Suppressor macrophage treated with lipopolysaccharide for 4 hours (primary cell): ENCODE measurements at places on chromosomes 5 and 9.

DNA sequence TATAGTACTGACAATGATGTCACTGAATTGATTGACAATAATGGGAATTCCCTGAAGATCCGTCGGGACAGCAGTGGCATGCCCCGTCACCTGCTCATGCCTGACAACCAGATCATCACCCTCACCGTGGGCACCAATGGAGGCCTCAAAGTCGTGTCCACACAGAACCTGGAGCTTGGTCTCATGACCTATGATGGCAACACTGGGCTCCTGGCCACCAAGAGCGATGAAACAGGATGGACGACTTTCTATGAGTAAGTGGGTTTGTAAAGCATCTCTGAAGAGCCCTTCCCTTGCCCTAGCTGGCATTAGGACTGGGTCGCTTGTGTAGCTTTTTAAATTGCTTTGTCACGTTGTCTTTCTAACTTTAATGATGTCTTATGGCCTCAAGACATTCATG is 72.7 kb upstream of the WWC1 start:
- DNase-seq = no peak

DNA sequence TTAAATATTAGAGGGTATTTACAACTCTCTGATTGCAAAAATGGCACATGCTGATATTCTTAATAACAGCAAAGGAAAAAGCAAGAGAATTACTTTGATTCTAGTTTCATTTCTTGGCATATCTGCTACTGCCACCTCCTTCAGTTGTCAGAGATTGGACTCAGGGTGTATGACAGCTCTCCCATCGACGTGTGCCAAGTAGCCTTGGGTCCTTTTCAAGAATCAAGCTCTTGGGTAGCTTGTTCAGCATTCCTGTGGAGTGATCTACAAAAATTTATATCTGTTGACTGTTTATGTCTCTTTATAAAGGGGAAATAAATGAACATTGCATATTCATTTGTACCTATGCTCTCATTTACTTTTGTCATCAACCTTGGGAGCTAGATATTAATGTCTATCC is 315.6 kb downstream of the PRR16 start:
- DNase-seq = no peak

- DNase-seq = no peak
These were observed 190.1 kb upstream of the ZNF608 start for GRCh38 chr5:124936626-124936933.

DNA sequence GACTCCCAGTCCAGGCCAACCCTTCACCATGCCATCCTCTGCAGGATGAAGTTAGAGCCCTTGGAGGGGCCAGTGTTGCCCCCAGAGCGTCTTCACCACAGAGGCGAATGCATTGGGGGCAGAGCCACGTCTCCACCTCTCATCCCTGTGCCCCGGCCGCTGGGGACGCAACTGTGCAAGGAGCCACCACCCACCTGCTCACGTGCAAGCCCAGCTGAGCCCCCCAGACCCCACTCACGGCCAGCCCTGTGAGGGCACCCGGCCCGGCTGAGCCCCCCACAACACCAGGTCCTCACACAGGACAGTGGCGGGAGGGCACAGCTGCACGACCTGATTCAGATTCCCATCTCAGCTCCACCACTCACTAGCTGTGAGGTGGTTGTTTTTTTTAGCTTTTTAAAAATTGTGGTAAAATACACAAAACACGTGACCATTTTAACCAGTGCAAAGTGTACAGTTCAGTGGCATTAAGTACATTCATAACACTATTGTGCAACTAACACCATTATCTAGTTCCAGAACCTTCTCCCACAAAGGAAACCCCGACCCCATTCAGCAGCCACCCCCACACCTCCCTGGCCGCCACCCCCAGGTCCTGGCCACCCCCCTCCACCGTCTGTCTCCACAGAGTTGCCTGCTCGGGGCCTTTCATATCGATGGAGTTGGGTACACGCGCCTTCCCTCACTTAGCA is 33.5 kb upstream of the UBAC1 start:
- peak; percentile 12 for DNase-seq

DNA sequence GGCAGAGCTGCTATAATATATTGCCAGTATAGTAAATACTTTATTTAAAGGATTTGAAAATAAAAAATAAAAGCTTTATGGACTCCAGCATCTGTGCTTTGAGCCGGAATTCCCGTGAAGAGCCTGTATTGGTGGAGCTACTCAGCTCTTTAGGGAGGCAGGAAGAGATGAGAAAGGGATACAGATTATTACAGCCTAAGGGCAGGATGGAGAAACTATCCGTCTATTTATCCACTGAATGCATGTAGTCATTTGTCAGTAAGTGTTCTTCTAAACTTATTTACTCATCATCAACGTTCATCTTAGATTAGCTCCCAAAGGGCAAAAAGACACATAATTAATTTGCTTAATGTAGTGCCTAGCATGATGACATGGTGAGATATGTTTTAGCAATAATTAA is 48.4 kb downstream of the SLC1A1 start:
- no peak for DNase-seq

DNA sequence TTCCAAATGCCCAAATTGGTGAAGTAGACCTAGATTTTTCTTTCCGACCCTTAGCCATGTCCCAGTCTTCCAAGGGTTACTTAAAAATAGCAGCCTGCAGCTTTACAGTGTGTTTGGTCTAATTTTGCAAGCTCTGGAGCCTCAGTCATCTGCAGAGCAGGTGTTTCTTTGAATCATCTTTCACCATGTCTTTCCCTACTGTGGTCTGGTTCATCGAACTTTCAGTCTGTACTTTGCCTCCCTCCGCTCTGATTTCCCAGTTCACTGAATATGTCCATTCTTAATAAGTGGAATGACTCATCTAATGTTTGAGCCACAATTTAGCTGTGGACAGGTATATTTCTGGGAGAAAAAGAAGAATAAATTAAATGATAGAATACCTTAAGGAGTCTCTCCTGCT is 1060.7 kb downstream of the EFNA5 start:
- no peak for DNase-seq

DNA sequence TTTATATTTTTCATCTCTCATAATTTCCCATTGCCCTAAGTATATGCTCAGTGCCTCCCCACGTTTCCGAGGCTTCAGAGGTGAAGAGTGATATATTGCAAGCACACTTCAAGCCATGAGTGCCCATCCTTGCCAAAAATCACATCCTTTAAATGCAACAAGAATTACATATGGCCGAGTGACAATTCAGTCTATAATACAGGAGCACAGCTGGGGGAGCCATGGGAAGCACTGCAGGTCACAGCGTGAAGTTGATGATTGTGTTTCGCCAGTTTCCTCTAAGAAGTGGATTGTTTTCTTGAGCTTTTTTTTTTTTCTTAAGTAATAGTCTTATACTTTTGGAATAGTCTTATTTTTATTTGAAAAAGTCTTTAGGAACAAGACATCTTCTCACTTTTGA is 61.1 kb downstream of the MTRR start:
- no peak for DNase-seq

DNA sequence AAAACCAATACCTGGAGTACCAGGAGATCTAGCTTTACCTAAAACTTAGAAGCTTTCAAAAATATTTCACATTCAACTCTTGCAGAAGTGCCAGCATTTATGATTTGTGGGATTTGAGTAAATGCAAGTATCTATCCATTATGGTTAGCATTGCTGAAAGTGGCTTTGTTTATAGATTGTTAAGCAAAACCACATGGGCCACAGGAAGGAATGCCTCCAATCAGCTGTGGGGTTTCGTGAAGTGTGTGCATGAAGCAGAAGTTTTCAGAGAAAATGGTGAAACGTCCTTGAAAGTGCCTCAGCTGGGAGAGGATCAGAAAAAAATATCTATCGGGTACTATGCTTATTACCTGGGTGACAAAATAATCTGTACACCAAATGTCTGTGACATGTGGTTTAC is 4.2 kb downstream of the LECT2 start:
- DNase-seq = no peak

- peak; percentile 95 for DNase-seq
These were observed 41.9 kb downstream of the TNFAIP8 start for GRCh38 chr5:119397518-119398380.

GRCh38 chr5:22793463-22793862 is 59.7 kb downstream of the CDH12 start:
- no peak for DNase-seq

DNA sequence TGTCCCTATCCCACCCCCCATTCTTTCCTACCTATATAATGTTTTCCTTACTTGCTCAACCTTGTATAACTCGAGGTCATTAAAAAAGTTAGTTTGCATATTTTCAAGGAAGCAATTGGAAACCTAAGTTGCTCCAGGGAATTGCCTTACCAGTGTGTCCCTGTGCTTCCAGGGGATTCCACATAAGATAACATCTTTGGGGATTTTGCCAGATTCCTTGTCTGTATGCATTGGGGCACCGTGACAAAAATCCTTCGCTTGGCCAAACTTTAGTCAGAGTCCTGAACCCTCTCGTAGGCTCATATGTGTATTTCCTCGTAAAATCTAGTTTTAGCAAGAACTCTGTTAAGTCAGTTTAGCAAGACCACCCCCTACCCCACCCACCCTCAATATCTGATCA is 14.7 kb upstream of the OSMR start:
- no peak for DNase-seq

GRCh38 chr5:83927140-83927733 is 206.6 kb upstream of the HAPLN1 start:
- peak; percentile 62 for DNase-seq

- DNase-seq = no peak
These were observed 1730.6 kb downstream of the EFNA5 start for GRCh38 chr5:105940181-105940580.

DNA sequence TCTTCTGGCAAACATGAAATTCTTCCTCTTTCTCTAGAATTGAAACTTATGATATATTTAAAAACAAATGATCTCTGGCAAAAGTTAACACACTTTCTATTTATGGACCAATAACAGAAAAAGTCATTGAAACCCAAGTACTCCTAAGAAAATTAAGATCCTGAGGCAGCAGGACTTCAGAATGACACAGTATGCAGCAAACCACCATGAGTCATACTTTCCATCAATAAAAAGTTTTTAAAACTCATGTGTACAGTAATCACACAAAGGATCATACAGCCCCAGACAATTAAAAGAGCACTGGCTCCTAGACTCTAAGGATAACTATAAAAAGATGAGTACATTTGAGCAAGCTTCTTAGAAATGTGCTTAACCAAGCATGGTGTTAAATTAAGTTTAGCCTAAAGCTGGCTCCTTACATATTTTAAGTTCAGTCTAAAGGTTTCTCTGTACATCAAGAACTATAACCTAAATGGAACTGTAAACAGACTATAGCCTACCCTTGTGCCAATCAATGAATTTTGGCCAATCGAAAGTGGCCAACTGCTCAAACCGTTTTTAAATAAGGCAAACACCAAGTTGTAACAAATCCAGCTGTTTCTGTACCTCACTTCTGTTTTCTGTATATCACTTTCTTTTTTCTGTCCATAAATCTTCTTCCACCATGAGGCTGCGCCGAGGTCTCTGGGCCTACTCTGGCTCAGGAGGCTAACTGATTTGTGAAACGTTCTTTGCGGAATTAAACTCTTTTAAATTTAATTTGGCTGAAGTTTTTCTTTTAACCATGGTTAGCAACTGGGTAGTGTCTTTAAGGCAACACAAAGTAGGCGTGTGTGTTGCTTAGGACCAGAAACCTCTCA is 232.1 kb upstream of the PIK3R1 start:
- DNase-seq = peak; percentile 87

GRCh38 chr9:6113312-6113711 is 97.9 kb upstream of the RANBP6 start:
- DNase-seq = no peak

GRCh38 chr5:2773327-2773726 is 21.9 kb upstream of the IRX2 start:
- DNase-seq = no peak

DNA sequence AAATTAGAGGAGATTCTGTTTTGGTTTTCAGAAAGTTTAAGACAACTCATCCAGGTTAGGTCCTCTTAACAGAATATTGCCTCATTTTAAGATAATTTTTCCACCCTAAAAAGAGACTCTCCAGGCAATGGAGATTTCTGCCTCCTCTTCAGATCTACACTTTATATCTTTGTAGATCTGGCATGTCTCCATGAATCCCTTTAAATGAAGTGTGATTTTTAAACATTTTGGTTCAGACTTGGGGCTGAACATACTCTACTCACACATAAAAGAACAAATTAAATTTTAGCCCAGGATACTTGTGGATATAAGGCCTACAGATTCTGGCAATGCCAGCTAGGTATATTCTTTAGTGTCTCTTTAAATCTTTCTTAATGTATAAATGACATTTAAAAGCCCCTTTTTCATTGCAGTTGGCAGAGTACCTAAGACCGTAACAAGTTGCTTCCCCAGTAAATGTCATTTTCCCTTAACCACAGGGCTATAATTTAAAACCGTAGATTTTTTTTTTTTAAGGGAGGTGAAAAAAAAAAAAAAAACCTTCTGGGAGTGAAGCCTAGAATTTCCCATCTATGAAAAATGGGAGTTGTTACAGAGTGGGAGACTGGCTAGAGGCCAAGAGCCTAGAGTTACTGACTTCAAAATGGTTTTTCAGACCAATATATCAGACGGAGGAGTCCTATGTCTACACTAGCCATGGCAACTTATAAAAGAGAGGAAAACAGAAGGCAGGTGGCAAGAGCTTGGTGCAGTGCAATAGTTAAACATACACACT is 207.8 kb upstream of the TARS1 start:
- DNase-seq = no peak

- no peak for DNase-seq
These were observed 22.4 kb upstream of the ANGPTL2 start for GRCh38 chr9:127144670-127145445.

- DNase-seq = no peak
These were observed 66.4 kb upstream of the PPP2R2B start for GRCh38 chr5:146944764-146945616.

DNA sequence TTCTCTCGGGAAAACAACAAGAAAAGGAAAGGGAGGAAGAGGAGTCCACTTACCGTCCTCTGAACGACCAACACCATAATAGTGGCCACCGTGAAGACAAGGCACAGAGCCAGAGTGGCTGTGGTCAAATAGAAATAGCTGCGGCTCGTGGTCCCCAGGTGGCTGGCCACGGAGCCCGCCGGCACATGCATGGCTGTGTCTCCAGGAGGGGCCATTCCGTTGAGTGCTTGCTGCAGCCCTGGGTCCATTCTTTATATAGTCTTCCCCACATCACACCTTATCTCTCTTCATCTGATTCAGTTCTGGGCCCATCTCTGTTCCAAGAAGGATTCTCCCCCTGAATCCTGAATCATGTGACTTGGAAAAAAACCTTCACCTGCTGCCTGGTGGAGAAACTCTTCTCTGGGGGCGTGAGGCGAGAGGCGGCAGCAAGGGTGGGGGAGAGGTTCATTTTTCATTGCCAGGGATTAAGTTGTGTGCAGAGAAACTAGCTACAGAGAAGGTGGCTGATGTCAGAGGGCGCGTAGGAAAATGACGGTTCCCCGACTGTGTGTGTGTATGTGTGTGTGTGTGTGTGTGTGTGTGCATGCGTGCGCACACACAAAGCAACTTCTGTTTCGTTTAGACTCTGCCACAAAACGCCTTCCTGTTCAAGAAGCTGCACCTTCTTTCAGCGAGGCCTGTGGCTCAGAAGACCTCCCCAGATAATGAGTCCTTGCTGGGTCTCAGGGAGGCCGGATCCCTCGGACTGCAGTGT is at the start of gene TNFSF8:
TNFSF8 (minus strand) TSS at position 536 of the 757 bp plus-strand sequence; CDS start at position 248, 288 bp downstream.
- peak; percentile 87 for DNase-seq

GRCh38 chr5:136025900-136026299 is 2.9 kb upstream of the TGFBI start:
- DNase-seq = no peak
